Hematopoietic multipotent progenitor cell treated with erythropoietin and hydrocortisone succinate and interleukin-3 and kit ligand, for 8 days (in vitro differentiated cells): ENCODE measurements at places on chromosomes 7 and 10.

- no peak for DNase-seq
Measured at GRCh38 chr10:6692856-6693255, 112.8 kb upstream of the PRKCQ start.

GRCh38 chr10:94069884-94070283 lies 76.2 kb downstream of the PLCE1 start:
- peak; percentile 8 for DNase-seq

DNA sequence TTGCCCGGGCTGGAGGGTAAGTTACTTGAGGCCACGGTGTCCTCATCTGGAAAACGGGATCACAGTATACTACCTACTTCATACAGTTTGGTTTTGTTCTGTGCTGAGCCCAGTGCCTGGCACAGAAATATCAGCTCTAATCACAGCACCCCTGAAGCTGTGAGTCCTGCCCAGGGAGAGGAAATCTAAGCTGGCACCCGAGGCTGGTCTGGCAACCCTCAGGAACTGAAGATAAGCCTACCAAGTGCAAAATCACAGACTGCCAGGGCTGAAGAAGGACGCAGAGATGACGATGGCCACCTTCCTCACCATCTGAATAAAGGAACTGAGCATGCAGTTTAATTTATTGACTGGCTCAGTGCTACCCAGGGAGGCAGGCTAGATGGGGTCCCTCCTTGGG lies 7.7 kb upstream of the TMEM120A start:
- DNase-seq: no peak

- no peak for DNase-seq
Measured at GRCh38 chr7:147249956-147250355, 1133.4 kb downstream of the CNTNAP2 start.

DNA sequence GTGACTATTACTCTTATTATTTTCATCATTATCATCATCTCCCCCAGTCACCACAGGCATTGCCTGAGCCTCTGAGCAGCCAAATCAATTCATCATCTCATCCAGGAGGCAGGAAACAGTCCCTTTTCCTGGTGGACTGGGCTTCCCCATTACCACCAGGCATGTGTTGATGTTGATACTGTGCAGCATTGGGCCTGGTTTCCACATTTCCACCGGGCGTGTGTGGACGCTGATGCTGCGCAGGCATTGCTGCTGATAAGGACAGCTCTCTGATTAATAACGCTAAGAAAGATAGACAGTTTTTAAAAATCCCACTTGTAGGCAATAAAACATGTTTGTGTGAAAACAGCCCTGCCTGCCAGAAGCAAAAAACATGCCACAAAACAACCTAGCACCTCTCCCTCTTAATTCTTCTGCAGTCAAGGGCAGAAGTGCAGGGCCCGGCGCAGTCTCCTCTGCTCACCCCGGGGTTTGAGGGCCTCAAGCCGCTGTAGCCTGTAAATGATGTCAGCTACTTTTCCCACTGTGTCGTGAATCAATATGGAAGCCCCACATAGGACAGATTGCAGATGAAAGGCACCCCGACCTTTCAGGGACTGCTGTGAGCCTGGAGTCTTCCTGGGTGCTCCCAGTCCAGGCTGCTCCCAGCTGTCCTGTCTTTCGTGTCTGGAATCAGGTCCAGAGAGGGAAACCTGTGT lies 216.0 kb downstream of the WDR37 start:
- no peak for DNase-seq

DNA sequence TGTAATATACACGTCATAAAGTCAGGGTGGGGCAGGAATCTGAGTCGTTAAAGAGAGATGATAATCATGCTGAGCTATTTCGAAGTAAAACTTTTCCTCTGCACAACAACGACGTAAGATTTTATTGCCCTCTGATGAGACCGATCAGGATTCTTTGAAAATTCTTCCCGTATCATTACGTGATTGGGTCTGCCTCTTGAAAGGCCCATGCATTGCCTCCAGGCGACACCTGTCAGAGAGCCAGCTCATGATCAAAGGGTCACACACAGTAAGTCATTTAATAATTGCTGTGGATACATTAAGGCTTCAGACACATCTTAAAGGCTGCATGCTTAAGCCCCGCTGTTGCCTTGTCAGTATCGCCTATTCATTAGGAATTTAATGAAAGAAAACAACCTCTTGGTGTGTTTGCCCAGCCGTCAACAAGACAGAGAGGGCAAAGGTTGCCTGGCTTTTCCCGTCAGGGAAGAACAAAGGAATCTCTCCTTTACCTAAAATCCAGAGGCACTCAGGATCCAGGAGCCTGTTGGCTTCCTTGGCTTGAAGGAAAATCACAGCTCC lies 189.0 kb upstream of the SH2B2 start:
- no peak for DNase-seq

DNA sequence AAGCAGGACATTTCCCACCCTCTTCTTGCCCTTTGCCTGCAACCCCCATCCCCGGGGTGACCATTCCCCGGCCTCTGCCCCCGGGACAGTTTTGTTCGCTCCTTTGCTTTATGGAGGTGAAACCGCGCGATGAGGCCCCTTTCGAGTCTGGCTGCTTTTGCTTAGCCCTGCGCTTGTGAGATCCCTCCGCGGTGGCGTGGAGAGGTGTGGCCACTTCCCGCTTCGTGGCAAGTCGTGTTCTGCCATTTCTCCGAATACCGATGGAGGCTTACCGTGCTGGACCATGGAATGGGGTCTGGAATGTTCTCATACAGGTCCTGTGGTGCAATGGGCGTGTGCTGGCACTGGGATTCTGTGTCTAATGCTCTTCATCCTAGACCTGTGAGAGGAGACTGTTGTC lies 106.7 kb downstream of the LHPP start:
- no peak for DNase-seq

GRCh38 chr7:112411186-112411795 lies 39.0 kb upstream of the IFRD1 start:
- no peak for DNase-seq

GRCh38 chr7:104552102-104552501 lies 223.7 kb downstream of the LHFPL3 start:
- DNase-seq: peak; percentile 43

- DNase-seq: no peak
Measured at GRCh38 chr7:95517458-95517857, 31.7 kb downstream of the ASB4 start.

DNA sequence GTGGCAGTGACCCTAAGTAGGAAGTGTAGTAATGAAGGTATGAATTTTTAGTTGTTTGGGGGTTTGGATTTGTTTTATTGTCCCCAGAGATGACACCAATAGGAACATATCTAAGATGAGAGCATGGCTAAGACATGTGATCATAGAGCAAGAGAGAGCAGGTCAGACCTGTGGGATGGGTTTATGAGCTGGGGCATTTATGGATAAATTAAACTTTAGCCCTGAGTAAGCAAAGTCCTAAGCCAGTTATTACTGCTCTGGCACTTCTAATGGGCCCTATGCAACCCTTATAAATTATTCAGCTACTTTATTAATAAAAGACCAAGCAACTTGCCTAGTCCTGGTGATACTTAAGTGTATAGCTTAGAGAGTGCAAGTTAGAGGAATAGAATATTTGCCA lies 85.1 kb downstream of the LRRC4 start:
- no peak for DNase-seq

GRCh38 chr10:33935350-33935749 lies 600.9 kb upstream of the NRP1 start:
- no peak for DNase-seq

- no peak for DNase-seq
Measured at GRCh38 chr7:112347088-112347487, 103.2 kb upstream of the IFRD1 start.

DNA sequence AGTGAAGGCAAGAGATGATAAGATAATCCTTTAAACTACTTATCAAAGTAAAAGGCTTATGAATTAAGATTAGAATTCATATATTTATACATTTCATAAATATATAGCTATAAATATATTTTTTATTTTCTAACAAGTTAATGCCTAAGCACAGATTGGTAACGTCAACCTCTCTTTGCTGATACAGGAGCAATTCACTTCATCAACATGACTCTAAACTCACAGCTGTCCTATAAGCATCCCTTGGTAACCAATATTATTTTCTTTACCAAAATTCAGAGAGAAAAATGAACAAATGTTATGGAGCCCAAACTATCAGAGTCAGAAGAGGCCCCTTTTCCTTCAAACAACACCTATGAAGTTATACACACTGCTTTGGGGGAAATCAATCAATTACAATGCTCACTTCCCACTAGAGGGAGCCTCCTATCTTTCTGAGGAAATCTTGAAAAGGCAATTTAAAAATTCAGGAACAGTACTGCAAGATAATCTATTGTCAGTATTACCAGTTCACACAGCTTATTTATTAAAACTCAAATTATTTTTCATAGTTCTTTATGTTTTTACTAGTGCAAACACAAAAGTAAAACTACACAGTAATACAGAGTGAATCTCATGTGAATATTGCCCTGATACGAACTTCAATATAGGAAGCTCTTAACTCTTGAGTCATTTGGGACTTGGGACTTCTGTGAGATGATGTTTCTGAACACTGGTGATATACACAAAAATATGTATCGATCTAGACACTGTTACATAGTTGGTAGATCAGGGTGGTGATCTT lies 51.0 kb upstream of the NOBOX start:
- DNase-seq: no peak

- no peak for DNase-seq
Measured at GRCh38 chr7:5777932-5778331, 3.5 kb downstream of the RNF216 start.

DNA sequence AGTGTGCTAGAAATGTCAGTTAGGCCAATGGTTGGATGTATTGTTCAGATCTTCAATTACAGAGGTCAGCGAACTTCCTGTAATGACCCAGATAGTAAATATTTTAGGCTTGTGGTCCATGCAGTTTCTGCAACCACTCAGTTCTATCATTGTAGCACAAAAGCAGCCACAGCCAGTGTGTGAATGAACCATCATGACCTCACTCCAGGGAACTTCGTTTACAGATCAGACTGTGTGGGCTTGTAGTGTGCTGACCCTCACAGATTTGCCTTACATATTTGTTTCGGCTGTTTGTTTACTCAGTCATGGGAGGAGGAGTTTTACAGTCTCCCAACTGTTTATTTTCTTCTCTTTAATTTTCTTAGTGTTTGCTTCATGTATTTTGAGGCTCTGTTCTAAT lies 55.4 kb downstream of the LANCL2 start:
- peak; percentile 5 for DNase-seq

DNA sequence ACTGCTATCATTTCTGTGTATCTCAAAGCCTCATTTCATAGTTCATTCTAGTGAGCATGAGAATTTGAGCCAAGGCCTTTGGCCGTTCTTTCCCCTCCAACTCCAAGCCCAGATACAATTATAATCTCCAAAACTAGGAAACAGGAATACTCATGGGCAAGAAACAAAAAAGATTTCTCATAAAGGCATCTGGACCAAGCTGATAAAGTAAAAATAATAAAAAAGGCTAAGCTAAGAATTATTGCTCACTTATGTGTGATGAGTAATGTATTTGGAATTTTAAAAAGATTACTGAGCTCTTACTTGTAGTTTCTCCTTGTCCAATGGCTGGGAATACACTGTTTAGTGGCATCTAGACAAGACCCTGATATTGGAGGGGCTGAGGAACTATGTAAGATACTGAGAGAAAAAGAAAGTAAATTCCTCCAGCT lies 196.4 kb upstream of the POM121L12 start:
- DNase-seq: no peak

DNA sequence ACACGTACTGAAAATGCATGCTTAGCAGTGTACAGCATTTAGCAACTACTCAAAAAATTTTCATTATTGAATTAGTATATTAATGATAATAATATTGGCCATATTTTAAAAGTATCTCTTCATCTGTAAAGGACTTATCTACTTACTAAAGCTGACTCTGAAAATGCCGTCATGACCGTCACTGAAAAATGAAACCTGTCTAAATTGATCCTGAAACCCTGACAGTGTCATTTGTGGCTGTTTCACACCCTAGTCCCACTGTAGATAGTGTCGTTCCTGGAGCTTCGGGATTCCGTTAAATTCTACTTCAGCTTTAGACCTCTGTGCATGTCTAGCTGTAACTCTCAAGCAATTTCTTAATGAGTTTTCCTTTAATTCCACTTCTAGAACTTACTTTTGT lies 35.8 kb upstream of the EZH2 start:
- no peak for DNase-seq

- DNase-seq: no peak
Measured at GRCh38 chr7:72429316-72429715, 17.2 kb upstream of the CALN1 start.

- no peak for DNase-seq
Measured at GRCh38 chr7:95886501-95887090, 114.2 kb downstream of the DYNC1I1 start.

GRCh38 chr7:5396999-5397663 lies 26.5 kb downstream of the TNRC18 start:
- peak; percentile 94 for DNase-seq

DNA sequence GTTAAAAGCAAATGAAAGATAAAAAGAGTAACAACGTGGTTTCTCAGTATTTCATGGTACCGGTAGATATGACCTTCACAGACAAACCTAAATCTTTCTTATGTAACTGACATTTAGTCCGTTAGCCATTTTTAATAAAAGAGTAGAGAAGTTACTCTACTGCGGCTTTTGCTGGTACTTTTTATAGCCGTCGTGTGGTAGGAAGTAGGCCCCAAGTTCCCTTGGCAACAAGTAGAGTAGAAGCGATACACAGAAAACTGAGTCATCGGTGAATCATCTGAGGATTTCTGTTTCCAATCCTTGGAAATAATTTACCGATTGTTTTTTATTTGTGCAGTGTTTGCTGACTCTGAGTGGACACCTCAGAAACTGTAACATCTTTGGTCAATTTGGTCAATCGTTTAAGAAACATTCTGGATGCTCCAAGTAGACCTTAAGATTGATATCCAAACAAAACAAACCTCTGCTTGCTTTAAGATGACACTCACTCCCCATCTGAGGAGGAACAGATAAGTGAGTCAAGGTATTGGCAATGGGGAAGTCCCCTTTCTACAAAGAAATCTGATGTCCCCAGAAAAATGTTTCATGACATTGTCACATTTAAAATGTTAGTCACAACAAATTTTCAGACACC lies 63.9 kb upstream of the AHR start:
- peak; percentile 69 for DNase-seq

GRCh38 chr10:70540789-70541360 lies 61.7 kb downstream of the PRF1 start:
- DNase-seq: no peak

- DNase-seq: no peak
Measured at GRCh38 chr7:77907281-77907680, 108.7 kb downstream of the PHTF2 start.

DNA sequence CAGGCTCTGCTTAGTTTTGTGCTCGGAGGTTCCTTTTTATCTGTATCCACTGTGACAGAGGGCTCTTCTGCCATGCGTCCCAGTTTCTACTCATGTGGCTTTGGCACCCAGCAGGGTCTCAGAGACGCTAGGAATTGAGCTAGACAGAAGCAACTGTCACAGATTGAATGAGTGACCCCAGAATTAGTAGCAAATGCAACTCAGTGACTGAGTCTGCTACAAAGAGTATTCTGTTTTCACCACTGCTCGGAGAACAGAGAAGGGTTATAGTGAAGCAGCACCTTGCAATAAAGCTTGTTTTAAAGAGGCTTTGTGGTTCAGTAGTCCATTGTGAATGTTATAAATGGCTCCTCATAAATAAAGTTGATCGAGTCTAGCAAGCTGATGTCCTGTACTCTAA lies 113.2 kb downstream of the DNAH11 start:
- no peak for DNase-seq
